ENCODE measurements at places on chromosomes 16 and 17.

DNA sequence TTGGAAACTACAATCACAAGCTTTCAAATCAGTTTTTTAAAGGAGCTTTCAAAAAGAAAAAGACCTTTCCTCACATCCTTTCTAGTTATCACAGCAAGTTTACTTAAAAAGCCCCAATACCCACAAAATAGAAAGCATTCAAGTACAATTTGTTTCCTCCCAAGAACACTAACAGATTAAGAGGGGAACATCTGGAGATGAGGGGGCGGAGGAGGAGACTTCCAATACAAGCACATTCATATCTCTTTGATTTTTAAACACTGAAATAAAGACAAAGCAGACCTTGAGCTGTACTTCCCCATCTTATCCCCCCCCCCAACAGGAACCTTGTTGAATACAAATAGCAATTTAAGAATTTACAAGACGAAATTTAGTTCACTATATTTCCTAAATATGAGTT, 2.0 kb downstream of the YWHAE start:
- DNase-seq = no peak

DNA sequence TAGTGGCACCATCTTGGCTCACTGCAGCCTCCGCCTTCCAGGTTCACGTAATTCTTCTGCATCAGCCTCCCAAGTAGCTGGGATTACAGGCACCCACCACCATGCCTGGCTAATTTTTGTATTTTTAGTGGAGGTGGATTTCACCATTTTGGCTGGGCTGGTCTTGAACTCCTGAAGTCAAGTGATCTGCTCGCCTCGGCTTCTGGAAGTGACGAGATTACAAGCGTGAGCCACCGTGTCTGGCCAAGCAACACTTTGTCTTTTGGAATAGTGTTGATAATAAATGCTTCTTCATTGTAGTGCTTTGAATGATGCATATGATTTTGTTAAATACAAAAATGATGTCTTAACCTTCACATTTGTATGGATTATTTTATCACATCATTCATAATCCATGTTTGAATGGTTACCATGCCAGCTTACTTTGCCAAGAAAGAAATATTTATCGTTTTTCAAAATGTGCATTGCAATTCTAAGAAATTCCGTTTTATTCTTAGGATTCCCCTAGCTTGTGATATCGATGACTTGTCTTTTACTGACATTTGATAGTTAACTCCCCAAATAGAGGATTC, 29.1 kb downstream of the USP10 start:
- DNase-seq = no peak

DNA sequence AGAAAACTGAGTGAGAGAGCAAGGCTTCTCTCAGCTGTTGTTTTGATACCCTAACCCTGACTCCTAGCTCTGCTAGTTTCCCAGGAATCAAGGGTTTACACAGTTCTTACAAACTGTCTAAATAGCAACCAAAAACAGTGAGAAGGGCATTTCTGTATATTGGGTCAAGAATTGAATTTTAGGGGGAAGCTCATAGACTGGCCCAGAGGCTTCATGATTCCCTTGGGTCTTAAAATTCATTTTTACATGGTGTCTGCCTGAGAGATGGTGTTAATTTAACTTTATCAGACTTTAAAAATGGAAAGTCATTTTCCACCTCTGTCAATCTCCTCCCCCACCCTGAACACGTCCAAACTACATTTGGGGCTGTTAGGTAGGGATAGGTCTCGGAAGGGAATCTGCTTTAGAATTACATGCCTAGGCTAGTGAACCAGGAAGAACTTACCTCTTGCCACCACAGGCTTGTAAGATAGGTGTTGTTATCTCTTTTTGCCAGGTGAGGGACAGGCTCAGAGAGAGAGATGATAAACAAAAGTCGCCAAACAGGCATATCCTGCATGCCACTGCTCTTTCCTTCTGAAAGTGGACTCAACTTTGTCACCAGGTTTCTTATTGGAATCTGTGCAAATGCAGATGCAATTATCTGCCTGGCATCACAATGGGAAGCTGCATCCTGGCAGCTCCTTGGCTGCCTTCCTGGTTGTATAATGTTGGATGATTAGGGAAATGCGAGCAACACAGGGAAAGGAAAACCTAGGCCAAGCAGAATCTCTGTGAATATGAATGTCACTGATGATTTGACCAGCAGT, 3.1 kb downstream of the PHAF1 start:
- DNase-seq = no peak

DNA sequence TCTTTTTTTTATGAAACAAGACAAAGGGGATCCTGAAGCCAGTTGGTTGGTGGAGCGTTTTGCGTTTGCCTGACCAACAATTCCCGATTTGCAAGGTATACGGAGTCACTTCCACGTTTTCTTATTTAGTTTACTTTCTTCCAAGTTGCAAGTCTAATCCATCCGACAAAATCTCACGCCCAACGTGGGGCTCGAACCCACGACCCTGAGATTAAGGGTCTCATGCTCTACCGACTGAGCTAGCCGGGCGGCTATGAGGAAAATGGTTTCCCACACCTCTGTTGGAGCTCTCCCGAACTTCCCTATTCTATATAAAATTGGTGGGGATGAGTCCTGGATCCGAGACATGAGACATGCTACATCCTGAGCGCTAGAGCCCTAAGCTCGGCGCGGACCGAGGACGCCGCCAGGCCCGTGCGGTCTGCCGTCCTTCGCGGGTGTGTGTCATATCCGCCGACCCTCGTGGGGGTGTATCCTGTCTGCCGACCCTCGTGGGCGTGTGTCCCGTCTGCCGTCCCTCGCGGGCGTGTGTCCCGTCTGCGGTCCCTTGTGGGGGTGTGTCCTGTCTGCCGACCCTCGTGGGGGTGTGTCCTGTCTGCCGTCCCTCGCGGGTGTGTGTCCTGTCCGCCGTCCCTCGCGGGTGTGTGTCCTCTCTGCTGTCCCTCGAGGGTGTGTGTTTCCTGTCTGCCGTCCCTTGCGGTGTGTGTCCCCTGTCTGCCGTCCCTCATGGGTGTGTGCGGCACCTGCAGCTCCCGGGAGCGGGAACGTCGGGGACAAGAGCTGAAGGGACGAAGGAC, 22.6 kb downstream of the ZNF213 start:
- DNase-seq = peak; percentile 53

- DNase-seq = no peak
Measured at GRCh38 chr17:36004594-36005108, 3.3 kb upstream of the CCL15 start.

DNA sequence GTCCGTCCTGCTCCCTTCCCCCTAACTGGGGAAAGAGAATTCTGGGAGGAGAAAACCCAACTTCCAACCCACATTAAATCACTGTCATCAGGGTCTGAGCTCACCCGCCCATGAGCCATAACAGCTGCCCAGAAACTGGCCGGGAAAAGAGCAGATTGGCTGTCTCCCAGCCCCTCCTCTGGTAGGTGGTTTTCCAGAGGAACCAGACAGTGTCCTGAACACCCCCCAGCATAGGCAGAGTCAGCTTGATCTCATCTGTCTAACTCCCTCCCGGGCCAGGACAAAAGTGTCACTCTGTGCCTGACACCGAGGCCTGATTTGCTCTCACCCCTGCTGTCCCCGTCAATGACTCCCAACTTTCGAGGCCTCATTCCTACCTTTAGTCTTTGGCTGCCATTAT, 197.0 kb downstream of the AXIN2 start:
- DNase-seq = no peak
